AG08396 (cell line): ENCODE measurements at places on chromosomes 2 and 18.

DNA sequence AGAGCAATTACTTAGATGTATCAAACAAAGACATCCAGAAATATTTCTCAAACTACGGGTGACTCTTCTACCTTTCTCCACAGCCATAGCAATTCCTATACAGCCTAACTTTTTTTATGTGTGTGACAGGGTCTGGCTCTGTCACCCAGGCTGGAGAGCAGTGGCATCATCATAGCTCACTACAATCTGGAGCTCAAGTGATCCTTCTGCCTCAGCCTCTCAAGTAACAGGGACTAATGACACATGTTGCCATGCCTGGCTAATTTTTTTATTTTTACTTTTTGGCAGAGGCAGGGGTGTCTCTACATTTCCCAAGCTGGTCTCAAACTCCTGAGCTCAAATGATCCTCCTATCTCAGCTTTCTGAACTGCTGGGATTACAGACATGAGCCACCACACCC lies 328.9 kb upstream of the NT5C1B start:
- DNase-seq: no peak

GRCh38 chr18:56538746-56539145 lies 99.6 kb downstream of the TXNL1 start:
- no peak for DNase-seq

DNA sequence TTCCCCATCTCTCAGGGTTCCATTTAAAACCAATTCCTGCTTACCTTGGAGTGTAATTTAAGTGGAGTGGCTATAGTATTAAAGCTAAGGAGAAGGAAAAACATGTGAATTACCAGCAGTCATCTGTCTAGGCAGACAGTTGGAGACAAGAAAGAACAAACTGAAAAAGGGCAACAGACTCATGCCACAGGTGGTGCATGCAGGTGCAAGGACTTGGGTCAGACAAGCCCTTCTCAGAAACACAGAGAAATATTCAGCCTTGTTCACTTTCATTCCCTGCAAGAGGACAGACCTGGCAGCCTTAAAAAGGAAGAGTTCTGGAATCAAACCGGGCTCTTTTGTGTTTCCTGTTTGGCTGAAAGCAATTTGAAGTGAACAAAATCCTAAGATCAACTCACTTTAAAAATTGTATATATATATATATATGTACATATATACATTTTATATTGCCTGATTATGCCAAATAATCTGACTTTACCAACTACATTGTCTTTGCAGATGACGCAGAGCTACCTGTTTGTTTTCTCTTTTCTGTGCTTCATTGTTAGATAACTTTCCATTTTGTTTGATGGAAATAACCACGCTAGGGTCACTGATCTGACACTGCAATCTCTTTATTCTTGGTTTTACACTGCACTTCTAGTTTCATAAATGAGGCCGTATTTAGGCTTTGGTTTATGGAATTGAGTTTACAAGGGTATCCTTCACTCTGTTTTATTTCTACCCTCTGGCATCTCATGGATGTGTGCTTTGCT lies 35.1 kb upstream of the VPS54 start:
- DNase-seq: no peak

- no peak for DNase-seq
These were observed 61.3 kb downstream of the NEDD4L start for GRCh38 chr18:58105206-58105887.

GRCh38 chr2:121617042-121617599 lies 32.1 kb downstream of the CLASP1 start:
- no peak for DNase-seq

- DNase-seq: no peak
These were observed 9.7 kb downstream of the RAB11FIP5 start for GRCh38 chr2:73103018-73103542.

DNA sequence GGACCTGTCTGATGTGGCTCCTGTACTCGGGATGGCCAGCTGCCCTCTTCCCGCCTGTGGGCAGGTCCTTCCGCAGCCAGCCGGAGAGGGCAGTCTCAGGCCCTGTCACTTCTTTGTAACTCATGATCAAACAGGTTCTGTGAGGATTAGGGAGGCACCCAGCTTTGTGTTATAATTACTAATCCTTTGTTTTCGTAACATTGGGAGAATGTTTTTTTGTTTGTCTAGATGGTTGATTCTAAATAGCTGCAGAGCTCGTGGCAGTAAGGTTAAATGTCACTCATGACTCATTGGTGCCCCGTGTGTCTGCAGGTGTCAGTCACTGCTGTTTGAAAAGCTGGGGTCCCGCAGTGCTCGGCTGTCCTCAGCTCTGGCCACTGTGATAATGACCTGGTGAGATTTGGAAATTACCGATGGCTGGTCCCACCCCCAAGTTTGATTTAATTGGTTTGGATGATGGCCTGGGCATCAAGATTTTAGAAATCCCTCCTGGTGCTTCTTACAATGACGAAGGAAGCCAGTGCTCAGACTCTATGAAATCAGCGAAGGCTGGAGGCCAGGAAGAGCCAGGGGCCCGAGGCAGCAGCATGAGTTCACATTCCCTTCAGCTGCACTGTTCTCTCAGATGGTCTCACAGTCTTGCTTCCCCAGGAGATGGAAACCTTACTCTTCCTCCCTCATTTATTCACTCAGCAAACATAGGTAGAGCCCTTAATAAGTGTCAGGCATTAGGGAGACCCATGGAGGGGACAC lies 172.8 kb downstream of the VAPA start:
- no peak for DNase-seq

DNA sequence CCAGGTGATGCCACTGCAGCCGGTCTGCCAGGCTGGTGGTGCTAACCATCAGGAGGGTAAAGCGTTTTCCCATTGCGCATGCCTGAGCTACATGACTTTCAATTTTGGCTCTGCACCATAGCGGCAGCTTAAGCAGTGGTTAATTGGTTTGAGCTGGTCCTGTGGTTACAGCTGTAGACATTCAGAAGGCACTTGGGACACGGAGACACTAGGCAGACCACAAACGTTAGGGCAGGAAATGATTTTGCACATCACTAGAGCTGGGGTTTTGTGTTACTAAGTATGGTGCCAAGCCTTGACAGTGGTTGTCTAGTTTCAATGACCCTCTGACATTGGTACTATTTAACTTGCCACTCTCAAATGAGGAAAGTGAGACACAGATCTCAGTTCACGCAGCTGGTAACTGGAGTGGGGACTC lies 28.9 kb upstream of the CNOT11 start:
- no peak for DNase-seq

DNA sequence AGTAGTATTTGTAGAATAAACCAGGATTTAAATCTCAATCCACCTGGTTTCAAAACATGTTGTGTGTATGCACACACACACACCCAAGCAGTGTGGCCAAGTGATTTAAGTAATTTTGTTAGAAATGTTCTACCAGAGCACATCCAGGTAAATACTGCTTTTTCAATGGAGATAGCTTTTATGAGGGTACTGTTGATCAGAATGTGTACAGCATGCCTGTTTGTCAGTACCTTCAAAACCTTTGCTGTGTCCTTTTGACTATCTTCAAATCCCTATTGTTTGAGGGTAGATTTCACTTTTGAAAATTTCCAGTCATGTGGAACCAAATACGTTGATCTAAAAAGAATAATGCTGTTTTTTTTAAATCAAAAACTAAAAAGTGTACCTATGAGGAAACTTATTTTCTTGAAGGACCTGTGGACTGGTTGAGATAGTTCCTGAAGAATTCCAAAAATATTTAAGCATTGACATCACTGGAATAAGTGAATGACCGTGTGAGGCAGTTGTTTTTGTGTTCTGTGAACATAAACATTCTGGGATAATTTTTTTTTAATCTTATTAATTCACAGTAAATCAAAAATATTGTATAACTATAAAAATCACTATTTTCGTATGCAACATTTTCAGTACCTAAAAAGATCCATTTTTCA lies 70.9 kb downstream of the PTRHD1 start:
- DNase-seq: no peak

- DNase-seq: no peak
These were observed 16.3 kb downstream of the TEX51 start for GRCh38 chr2:126914811-126915500.

GRCh38 chr2:43790147-43790546 lies 16.3 kb downstream of the DYNC2LI1 start:
- DNase-seq: no peak

DNA sequence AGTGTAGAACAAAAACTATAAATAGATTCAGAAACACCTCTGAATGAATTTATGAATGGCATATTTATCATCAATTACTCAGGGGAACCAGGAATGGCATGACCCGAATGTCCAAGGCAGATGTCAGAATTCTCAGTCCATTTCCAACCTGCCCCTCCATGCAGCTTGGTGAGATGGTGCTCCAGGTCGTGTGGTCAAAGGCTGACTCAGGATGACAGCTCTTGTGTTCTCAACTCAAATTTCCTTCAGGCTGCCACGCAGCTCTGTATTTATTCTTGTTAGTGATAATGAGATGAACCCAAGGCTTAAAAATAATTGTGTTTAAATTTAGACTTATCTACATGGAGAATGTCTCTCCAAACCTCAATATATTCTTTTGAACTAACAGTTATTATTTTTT lies 146.9 kb downstream of the METTL4 start:
- DNase-seq: no peak

DNA sequence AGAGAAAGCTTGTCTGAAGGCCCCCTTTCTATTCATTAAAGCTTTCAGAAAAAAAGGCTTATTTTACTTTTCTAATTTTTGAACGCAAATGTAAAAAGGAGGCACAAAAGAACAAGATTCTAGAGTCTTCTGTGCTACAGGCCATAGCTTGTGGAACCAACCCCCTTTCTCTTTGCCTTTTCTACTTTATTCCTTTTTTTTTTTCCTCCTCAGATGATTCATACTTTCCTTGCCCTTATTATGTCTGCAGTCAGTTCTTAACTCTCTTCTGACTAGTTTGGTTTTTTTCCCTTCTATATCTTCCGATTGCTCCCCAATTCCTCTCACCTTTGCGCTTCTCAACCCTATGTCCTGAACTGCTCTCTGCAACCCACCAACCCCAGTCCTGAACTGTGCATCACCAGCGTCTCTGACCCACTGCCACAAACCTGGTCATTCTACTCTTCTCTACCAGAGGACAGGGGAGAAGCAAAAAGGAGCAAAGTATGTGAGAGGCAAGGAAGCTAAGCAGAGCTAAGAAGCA lies 56.9 kb upstream of the WIPF1 start:
- DNase-seq: no peak
